ENCODE measurements at places on chromosomes 6 and 20.

DNA sequence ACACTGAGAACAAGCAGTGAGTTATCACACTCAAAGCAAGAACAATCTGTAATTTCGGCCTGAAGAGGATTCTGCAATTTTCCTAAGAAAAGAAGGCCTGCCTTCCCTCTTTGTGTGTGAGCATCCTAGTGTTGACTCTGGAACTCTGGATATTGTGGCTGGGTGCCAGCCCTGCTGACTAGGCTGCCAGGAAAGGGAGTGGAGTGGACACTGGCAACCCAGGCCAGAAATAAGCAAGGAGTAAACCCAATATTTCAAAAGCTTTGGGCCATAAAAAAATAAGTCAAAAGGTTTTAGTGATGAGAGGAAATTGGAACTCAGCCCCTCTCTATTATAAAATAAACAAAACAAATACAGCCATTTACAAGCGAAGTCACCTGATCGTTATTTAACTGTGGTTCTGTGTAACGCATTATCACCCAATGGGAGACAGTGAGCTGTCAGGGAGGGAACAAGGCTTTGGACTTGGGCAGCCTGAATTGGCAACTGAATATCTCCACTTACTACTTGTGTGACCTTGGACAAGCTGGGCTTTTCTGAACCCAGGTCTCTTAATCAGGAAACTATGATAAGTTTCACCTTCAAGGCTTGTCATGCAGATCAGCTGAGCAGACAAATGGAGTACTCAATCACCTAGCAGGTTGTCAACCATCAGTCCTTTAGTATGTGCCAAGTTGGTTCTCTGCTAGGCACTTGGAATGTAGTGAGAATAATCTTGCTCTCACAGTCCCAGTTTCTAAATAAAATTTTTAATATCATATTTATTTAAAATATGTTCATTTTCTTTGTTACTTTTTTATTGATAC, 196.2 kb downstream of the PAX1 start:
- DNase-seq = peak; percentile 53

- DNase-seq = peak; percentile 34
Observed at GRCh38 chr6:21189759-21190158, 403.8 kb upstream of the SOX4 start.

DNA sequence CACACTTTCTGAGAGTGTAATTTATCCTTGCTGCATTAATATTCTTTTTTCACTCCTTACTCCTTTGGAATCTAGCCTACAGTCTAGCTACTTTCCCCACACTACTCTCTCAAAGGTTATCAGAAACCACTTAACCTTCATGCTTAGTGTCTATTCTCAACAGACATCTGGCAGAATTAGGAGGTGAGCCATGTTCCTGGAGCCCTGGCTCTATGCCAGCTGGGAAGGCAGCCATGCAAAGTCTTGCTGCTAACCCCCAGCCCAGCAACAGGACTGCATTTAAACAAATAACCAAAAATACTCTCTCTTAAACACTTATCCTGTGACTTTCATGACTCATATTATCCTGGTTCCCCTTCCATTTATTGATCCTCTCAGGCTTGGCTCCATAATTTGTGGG, 260.2 kb downstream of the BCKDHB start:
- peak; percentile 58 for DNase-seq

GRCh38 chr6:136964398-136964797, 42.3 kb downstream of the SLC35D3 start:
- DNase-seq = no peak

DNA sequence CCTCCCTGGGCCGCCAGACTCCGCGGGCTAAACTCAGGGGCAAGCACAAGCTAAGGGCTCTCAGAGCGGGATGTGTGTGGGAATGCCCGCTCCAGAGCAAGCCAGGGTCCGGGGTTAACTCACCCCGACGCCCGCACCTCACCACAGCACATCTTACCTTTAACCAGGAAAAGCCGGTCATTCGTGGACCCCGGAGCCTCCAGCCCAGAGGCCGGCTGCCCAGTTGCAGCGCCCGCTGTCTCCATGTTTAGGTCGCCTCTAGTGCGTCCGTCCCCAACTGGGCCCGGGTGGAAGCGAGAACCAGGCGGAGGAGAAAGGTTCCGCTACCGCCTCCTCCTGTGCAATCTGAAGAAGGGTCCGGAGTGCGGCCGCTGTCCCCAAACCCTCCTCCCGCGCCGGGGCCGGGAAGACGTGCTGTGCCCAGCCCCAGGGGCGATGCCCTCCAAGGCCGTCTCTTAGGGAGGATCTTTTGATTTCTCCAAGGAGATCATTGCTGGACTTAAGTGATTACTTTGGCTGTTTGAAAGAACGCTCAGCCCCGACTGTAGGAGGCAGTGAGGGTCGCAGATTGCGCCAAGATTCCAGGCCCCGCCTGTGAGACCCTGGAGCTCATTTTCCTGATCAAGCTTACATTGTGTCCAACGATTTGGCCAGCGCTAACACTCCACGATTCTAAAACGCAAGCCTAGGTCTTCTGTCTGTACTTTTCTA, at the start of gene TMEM242:
Gene TMEM242 (minus strand): TSS at position 265 of the 711 bp plus-strand sequence. CDS start 20 bp downstream, at position 245.
- no peak for DNase-seq

DNA sequence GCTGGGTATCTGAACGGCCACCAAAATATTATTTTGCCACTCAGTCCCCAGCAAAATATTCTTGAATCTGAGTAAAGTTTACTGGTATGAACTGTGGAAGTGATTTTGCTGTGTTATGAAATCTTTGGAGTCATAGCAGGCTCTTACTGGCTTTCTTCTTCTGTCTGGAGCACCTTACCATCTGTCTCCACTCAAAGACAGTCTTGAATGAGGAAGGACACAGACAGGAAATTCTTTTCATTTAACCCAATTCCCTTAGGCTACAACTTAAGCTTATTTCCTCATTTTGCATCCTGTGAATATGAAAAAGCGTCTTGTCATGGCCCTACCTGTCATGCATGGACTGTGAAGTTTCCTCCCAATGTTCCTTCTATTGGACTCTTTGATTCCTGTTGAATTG, 24.7 kb downstream of the FNDC1 start:
- no peak for DNase-seq

GRCh38 chr20:40262219-40262618, 426.8 kb downstream of the MAFB start:
- no peak for DNase-seq

Measured in NCI-H1092 treated with DMSO at 0.1 percent for 48 hours (cell line).